ENCODE measurements at places on chromosomes 1 and 21.

DNA sequence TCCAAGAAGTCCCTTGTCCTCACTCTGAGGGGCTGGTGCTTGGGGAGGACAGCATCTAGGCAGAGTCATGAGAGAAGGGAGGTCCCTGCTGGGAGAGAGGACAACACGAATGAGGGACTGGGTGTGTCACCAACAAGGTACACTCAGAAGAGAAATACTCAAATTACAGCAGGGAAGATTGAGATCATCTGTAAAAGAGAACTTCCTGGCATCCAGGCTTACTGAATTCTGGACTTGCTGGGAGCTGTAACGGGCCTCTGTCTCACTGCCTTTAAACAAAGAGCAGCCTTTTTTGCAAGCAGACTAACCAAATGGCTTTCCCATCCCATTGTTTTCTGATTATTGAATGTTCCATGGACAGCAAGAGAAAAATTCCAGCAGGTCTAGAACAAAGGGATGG lies 195.7 kb upstream of the RAB4A start:
- no peak for DNase-seq

DNA sequence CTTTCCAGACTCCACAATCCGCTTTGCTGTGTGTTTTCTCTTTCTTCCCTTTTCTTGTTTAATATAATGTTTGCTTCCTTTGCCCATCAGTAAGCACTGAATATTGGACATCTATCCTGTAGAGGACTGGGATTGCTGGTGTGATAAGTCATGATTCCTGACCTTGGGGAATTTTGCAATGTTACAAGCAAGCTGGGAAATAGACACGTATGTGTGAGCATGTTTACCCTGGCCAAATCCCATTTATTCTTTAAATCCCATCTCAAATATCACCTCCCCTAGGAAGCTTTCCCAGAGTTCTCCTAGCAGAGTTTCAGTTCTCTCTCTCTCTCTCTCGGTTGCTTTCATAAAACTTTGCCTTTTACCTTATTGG lies 155.3 kb downstream of the ROR1 start:
- no peak for DNase-seq

DNA sequence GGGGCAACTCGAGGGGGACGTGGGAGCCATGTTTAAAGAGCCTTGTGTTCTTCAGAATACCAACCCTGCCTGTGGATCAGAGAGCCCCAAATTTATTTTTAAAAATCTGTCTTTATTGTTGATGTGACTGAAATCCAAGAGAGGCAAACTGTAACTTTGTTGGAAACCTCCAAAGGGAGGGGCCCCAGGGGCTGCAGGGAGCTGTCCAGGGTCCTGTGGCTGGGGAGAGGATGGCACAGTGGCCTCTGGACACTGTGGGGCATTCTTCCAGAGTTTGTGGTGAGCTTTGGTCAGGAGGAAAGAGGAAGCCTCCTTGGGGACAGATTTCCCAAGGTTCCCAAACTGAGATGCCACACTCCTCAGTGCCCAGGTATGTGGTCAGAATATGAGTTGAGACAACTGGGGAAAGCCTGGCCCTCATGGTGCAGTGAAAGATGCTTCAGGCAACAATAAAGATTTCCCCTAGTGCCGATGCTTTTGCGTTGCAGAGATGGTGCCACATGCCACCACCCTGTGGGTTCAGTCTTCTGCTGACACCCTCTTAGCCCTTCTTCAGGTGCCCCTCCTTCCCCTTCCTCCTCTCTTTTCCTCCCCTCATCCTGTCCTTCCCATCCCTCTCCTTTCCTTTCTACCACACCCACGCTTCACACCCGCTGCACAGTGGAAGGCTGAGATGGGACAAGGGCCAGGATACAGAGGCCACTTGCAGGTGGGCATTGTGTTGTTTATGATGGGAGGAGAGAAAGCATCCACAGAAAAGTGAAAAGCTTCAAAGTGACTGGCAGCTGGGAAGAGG lies 122.1 kb downstream of the UCK2 start:
- DNase-seq = no peak

GRCh38 chr1:205317311-205317917 lies 4.1 kb downstream of the NUAK2 start:
- DNase-seq = no peak

GRCh38 chr1:18245647-18246046 lies 138.0 kb downstream of the IGSF21 start:
- DNase-seq = no peak

DNA sequence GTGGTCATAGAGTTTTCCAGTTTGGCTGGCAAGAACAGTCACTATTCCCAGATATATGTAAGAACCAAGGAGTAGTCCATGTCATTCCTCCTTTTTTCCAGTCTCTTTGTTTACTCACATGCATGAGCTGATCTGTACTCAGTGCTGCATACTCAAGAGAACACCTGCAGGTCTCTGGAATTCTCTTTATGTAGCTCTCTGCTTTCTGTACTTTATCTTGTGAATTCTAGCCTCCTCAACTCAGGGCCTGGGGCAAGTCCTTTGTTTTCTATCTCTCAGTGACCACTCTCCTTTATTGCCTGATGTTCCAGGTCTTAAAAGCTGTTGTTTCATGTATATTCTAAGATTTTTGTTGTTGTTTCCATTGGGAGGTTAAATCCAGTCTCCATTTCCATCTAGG lies 478.9 kb downstream of the DPYD start:
- DNase-seq = no peak

- no peak for DNase-seq
These were observed 4.0 kb downstream of the RGS16 start for GRCh38 chr1:182600036-182600713.

- DNase-seq = no peak
These were observed 68.1 kb downstream of the SPAG17 start for GRCh38 chr1:118116909-118117308.

DNA sequence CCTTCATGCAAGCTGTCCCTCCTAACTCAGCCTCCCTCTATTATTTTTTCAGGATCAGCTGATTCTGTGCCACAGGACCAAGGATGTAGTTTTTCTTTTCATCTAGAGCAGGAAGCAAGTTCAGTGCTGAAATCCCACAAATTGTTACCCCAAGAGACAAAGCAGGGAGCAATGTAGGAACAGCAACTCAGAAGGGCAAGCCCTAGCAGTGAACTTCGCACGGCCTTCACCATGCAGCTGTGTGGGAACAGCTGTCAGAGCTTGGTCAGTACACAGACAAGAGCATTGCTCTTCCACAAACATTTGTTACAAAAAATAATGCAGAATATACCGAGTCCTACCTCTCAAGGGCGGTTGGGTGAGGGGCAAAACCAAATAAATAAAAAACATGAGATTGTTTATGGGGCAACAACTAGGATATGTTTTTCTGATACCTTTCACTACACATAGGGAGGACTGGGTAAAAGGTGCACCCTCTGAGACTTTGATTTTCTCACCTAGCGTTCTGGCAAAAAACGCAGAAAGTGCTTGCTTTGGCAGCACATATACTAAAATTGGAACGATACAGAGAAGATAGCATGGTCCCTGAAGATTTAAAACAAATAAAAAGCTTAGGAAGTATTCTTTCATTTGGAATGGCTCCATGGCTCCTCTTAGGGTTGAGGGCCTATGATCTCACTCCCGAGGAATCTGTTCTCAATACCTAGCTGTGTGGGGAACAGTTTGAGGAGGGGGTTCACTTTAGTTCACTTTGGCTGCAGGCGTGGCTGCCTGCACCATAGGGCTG lies 37.1 kb upstream of the ANGPTL7 start:
- DNase-seq = no peak

- DNase-seq = peak; percentile 26
These were observed 139.7 kb upstream of the BEND5 start for GRCh38 chr1:48916130-48917069.

- no peak for DNase-seq
These were observed 138.1 kb downstream of the TPR start for GRCh38 chr1:186236921-186237320.

- no peak for DNase-seq
These were observed 53.1 kb upstream of the ADAR start for GRCh38 chr1:154661110-154661509.

- DNase-seq = no peak
These were observed 30.5 kb downstream of the EPHB2 start for GRCh38 chr1:22741118-22741517.

GRCh38 chr1:116405241-116406135 lies 32.4 kb downstream of the ATP1A1 start:
- no peak for DNase-seq

- DNase-seq = no peak
These were observed 9.0 kb downstream of the ATP8B2 start for GRCh38 chr1:154334079-154335024.

- no peak for DNase-seq
These were observed 16.9 kb upstream of the MTF2 start for GRCh38 chr1:93061895-93062792.

- DNase-seq = no peak
These were observed 49.8 kb downstream of the SLC45A1 start for GRCh38 chr1:8367571-8368194.

DNA sequence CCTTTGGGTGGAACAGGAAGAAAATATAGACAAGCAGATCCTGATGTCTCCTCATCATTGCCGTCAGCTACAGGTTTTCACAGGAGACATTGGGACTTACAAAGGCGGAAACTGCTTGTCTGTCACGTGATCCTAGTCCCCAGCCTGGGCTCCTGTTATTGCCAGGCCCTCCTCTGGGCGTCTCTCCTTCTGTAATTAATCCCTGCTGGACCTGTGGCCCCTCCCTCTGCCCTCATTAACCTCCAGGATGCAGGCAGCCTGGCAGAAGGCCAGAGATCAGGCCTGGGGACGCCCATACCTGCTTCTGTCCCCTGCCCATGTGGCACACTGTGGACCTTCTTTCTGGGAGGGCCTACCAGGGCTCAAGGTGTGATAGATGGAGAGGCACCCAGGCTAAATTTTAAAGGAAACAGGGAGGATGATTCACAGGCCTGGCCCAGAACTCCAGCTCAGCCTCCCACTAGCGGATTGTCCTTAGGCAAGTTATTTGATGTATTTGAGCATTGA lies 2.4 kb downstream of the S100A5 start:
- DNase-seq = peak; percentile 33

GRCh38 chr1:236304682-236305081 lies 22.9 kb upstream of the ERO1B start:
- no peak for DNase-seq

GRCh38 chr1:227136210-227136820 lies 182.0 kb downstream of the CDC42BPA start:
- peak; percentile 3 for DNase-seq

- DNase-seq = no peak
These were observed 34.3 kb downstream of the ZYG11A start for GRCh38 chr1:52876843-52877242.

DNA sequence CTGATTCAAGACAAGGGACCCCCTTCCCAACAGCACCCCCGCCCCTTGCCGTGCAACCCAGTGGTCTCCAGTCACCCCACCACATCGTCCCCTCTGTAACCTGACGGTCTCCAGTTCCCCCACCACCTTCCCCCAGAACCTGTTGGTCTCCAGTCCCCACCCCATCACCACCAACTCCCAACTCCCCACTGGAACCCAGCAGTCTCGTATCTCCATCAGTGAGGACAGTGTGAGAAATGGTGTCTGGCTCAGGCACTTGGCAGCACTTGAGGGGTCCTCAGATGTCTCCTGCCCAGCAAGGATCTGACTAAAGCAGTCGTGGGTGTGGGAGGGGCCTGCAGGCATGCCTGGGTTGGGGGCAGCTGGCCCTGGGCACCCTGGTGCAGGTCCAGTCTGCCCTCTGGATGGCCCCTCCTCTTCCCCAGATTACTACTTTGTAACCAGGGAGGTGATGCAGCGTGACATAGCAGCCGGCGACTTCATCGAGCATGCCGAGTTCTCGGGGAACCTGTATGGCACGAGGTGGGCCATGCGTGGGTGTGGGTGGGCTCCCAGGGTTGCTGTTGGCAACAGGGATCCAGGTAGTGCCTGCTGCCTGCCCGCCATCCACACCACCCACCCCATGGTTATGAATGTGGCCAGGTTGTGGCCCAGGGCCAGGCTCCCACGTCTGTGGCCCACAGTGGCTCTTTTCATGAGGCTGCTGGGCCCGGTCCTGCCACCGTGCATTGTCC lies 3.1 kb upstream of the GJC2 start:
- DNase-seq = no peak

GRCh38 chr1:200317236-200317635 lies 92.6 kb downstream of the ZNF281 start:
- DNase-seq = no peak

- DNase-seq = no peak
These were observed 11.8 kb upstream of the BMP8B start for GRCh38 chr1:39800471-39800835.

GRCh38 chr1:173867753-173868265 lies at the start of gene GAS5:
GAS5 (minus strand) TSS chr1:173867989.
- peak; percentile 89 for DNase-seq

GRCh38 chr1:22317231-22317919 lies 134.3 kb upstream of the ZBTB40 start:
- no peak for DNase-seq

DNA sequence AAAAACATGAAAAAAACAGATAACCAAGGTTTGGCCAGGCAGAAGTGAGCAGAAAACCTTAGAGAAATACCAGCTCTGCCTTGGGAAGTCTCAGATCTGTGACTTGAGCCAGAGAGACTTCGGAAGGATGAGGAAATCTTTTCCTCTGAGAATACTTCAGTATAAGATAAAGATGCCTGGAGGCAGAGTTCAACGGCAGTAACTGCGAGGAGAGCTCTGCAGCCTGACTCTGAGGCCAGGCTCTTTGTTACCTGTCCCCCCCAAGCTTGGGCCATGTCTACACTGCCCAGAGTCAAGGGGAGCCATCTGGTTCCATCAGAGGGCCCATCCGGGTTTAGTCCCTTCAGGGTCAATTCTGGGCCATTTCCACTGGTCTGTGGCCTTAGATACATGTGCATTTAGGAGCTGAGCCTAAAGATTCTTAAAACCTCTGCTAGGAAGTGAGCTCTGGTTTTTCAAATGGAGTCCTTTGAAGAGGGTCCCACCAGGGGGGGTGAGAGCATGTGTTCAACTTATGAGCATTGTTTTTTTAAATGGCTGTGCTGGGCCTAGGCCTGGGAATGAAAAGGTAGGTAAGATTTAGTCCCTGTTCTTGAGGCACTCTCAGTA lies 8.7 kb downstream of the KIRREL1 start:
- no peak for DNase-seq

DNA sequence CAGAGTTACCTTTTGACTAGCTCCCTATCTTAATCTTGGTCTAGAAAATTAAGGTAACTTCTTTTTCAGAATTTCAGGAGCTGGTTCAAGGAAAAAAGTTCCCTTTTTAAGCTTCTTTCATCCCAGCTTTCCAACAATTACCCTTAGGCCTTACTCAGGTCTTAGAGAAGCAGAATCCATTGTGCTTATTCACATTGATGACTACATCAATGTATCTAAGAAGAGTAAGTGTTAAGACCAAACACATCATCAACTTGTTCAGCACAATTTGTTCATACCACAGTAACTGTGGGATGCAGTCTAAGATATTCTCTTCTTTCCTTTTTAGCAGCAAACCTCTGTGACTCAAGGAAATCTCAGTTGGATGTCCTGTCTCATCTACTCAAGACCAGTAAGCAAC lies 4.1 kb downstream of the MRPL9 start:
- DNase-seq = no peak

GRCh38 chr1:3164671-3165070 lies 95.7 kb downstream of the PRDM16 start:
- no peak for DNase-seq

Measured in NCI-H524 treated with DMSO at 0.1 percent for 48 hours (cell line).